AG04450 (cell line): ENCODE measurements at places on chromosomes 4 and X.

- DNase-seq: no peak
These were observed 21.1 kb downstream of the RNF212 start for GRCh38 chr4:1092026-1092982.

DNA sequence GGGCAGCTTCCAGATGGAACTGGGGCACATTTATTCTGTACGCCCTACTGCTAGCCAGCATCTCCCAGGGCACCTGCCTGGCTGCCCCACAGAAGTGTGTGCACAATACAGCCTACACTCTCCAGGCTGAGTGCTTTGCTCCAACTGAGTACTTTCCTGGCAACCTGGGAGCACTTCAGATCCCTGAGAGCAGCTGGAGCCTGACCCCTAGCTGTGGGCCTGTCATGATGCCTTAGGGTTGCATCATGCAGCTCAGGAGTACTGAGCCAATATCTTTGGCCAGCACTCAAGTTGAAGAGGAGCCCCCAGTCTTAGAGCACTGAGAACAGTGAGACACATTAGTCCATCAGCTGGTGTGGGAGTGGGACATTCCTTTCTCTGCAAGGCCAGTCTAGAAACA, 321.9 kb downstream of the CFAP47 start:
- no peak for DNase-seq

GRCh38 chr4:109614466-109614865, 54.4 kb downstream of the MCUB start:
- DNase-seq: no peak

- no peak for DNase-seq
These were observed 3.5 kb downstream of the ZXDA start for GRCh38 chrX:57906790-57907189.

GRCh38 chrX:154008521-154008920, 11.2 kb downstream of the IRAK1 start:
- no peak for DNase-seq

GRCh38 chr4:41423117-41423516, 114.8 kb upstream of the LIMCH1 start:
- DNase-seq: no peak

DNA sequence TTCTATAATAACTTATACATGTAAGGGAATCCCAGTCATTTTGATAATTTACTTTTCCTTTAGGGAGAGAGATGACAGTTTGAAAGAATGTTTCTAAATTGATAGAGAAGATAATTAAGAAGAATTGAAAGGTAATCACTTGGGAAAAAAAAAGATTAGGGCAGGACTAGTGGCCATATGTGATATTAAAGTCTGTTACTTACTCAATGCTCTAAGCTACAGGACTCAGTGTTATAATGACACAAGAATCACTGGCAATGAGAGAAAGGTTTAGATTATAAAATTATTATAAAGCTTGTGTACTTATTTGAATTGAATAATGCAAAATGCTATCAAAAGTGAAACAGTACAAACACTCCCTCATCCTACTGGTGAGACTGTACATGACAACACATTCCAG, 265.3 kb downstream of the BANK1 start:
- DNase-seq: no peak

DNA sequence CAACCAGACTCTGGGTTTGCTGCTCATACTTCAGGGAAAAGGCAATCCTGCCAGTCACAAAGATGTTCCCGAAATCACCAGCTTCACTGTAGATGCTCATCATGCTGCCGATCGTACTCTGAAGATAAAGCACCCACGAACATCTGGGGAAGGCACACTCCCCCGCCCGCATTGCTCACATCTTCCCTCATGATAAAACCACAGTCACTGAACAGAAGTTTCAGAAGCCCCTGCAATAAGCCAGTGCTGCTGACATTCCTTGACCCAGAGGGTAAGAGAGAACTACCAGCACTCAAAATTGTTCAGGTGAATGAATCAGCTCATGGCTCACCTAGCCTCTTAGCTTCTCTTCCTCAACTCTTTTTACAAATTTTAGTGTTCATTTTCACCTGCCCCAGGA, 43.1 kb downstream of the SRPX2 start:
- DNase-seq: no peak

DNA sequence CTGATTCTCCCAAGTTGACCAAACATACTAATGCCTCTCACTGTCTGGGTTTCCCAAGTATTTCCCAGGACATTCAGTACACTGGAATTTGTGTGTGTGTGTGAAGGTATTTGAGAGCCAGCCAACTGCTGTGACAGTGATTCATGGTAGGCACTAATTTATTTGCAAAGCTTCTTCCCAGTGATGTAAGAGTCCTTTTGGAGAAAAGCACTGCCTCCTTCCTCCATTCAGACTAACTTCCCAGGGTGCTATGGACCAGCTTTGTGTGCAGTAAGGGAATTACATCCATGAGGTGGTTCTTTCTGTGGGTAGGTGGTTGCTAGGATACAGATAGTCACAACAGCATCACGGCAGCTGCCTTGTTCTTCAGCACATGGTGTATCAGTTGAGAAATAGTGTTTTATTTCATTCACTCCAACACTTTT, 8.7 kb downstream of the EGF start:
- no peak for DNase-seq

- DNase-seq: no peak
These were observed 28.4 kb downstream of the CD99L2 start for GRCh38 chrX:150870029-150870428.

DNA sequence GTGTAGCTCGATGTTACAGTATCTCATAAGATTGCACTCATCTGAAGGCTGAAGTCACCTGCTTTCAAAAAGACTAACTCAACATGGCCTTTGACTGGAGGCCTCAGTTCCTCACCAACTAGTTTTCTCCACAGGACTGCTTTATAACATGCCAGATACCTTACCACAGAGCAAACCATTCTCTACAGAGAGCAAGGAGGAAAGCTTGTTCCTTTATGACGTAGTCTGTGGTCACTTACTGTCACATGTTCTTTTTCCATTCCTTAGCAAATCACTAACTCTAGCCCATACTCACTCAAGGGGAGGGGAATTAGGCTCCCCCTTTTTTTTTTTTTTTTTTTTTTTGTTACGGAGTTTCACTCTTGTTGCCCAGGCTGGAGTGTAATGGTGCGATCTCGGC, 3.2 kb downstream of the THAP9 start:
- no peak for DNase-seq

DNA sequence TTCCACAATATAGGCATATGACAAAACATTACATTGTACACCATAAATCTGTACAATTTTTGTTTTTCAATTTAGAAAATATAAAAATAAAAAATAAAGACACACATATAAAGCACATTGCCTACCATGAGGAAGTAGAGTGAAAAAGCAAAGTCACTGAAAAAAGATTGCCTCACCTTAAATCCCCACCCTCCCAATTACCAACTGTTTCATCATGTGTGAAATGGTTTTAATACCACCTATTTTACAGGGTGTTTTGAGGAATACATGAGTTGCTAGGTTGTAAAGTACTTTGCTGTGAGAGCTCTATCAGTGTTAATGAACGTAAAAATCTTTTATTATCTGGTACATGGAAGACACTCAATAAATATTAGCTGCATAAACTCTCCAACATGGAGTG, 373.6 kb upstream of the NDST3 start:
- DNase-seq: no peak

- DNase-seq: no peak
These were observed 73.9 kb downstream of the RTL5 start for GRCh38 chrX:72057849-72058248.

GRCh38 chrX:53718073-53718472, 31.6 kb upstream of the HUWE1 start:
- DNase-seq: no peak

DNA sequence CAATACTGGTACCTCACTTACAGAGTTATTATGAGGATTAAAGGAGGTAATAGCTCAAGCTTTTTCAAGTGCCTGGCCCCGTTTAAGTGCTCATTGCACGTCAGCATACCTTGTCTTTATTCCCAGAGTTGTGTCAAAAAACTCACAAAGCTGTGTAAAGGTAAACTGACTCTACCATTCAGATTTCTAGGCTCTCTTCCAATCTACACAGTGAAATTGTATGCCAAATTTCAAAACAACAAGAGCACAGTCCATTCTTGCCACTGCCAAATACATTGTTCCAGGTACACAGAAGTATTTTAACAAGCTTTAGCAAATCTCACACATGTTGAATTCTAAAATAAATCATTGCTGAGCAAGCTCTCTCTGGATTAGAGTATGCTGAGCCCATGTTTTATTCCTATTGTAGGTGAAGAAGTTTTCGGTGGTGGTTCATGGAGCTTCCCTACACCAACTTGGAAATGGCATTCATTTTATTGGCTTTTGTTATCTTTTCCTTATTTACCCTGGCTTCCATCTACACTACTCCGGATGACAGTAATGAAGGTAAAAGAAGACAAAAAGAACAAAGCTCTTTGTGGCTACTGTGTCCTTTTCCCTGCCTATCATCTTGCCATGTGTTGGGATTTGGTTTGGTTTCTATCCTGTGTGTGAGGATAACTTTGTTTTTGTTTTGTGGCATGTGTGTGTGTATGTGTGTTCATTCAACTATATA, 16.2 kb downstream of the SMIM31 start:
- DNase-seq: no peak

- DNase-seq: no peak
These were observed 233.5 kb downstream of the SCFD2 start for GRCh38 chr4:53132132-53132891.

GRCh38 chr4:122539861-122540465, 80.9 kb downstream of the IL21 start:
- no peak for DNase-seq

GRCh38 chr4:184513802-184514120, 39.4 kb upstream of the IRF2 start:
- DNase-seq: no peak

DNA sequence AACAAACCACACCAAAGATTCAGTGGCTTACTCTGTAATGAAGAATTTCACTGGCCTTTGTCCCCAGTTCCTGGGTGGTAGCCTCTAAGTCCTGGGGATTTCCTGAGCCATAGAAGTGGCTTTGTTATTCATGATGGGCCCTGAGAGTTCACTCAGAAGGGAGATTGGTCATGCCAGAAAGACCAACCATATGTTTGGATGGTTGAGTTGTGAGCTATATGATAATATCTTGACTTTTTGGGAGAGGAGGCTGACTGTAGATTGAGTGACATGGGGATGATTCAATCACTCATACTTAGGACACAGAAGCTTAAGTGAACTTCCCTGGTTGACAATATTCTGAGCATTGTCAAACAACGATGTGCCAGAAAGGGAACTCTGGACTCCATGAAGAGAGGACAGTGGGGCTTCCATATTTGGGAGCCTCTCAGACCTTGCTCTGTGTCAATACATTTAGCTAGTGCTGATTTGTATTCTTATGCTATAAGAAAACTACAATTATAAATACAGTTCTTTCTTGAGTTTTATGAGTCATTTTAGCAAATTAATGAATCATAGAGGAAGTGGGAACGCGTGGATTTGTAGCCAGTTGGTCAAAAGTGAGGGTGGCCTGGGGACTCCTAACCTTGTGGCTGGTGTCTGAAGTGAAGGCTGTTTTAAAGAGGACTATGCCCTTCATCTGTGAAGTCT, 392.0 kb downstream of the GBA3 start:
- no peak for DNase-seq

GRCh38 chr4:177093964-177094363, 215.7 kb upstream of the NEIL3 start:
- no peak for DNase-seq

GRCh38 chrX:72141372-72142004, 9.8 kb upstream of the RTL5 start:
- no peak for DNase-seq

DNA sequence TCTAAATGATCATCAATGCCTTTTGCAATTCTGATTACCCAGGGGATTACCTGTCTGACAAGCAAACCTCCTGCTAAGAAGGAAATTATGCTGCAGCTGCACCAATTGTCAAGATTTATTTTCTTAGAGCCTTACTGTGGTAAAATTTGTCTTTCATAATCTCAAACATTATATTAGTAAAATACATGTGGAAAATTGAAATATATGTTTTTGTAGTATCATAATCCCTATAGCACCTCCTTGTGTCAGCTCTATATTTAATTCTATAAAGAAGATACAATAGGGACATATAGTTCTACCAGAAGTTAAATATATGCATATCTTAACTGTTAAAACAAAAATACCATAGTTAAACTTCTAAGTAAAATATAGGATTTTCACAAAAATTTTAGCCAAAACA, 655.6 kb upstream of the PCDH10 start:
- DNase-seq: no peak

GRCh38 chr4:11158971-11159370, 269.7 kb downstream of the HS3ST1 start:
- DNase-seq: no peak

GRCh38 chrX:40736170-40736505, 796 bp upstream of the MED14 start:
- DNase-seq: no peak

DNA sequence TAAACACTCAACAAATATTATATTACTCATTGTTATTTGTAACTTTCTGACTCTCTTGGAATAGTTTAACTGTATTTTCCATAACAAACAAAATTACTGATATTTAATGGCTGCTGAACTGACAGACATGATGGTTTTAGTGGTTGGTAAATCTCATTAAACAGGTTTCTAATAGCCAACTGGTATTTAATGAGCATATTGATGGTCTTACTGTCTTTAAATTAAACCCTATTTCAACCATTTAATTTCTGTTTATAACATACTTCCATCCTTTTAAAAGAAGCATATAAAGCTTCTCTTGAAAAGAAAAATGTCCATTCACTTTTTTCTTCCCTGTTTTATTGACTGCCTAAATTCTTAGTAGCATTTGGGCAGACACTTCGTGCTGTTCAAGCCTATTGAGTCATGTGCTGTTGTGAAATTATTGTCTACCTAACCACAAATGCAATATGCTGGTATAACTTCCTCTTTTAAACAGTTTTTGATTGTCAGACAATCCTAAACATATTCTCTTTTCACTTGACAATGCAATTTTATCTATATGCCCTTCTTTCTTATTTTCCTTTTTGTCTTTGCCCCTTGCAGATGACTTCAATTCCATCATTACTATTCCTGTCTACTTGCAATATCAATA, 163.9 kb upstream of the SLC7A11 start:
- DNase-seq: peak; percentile 3

DNA sequence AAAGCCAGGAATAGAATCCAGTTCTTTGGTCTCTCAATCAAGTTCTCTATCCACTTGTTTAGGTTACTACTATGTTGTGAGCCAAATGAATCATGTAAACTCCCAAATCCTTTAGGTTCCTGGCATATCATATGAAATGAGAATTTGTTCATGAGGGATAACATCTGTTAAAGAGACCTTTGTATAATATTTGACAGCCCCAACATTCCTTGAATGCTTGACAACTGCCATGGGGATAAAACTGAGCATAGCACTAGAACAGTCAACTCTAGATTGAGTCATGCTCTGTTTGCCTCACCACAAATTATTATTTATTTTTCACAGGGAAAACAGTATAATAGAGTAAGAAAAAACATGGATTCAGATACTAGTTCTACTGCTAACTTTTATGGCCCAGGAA, 93.3 kb downstream of the NAA11 start:
- no peak for DNase-seq

GRCh38 chrX:122868631-122869030, 315.4 kb upstream of the GRIA3 start:
- no peak for DNase-seq

- DNase-seq: no peak
These were observed 41.9 kb downstream of the COL4A6 start for GRCh38 chrX:108396188-108396891.
